Right kidney (tissue), 9 donors: ENCODE measurements at places on chromosomes 2 and 18.

GRCh38 chr2:37652199-37652640 is 19.2 kb downstream of the CDC42EP3 start:
- DNase-seq = no peak

- DNase-seq = no peak
Observed at GRCh38 chr2:174835797-174836255, 71.6 kb upstream of the CHRNA1 start.

GRCh38 chr2:26847655-26848335 is at the start of gene DPYSL5:
Gene DPYSL5, plus strand, starts transcription at chr2:26848132. Its CDS starts 50,368 bp downstream, at chr2:26898500.
- peak; percentile 67 for DNase-seq

DNA sequence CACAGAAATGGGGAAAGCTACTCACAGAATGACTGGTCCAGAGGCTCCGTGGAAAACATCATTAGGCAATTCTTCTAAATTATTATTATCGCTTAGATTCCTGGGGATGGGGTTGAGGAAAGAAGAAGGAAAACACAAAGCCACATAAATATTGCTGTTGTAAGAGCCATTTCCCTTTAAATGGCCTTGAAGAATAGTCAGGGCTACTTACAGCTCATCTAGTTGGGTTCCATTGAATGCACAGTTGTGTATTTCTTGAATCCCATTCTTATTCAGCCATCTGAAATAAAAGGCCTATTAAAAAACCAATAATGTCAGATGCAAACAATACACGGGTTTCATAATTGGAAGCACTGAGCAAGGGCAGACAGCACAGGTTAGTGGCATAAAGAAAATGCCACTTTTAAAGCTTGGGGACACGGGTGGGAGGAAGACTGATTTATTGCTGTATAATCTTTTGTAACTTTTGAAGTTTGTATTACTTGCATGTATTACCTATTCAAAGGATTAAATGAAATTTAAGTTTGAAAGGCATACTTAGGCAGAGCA is 171.4 kb downstream of the FSHR start:
- no peak for DNase-seq

GRCh38 chr2:58030771-58031170 is 15.8 kb upstream of the VRK2 start:
- DNase-seq = no peak

GRCh38 chr2:84131278-84131830 is 327.7 kb downstream of the SUCLG1 start:
- no peak for DNase-seq

DNA sequence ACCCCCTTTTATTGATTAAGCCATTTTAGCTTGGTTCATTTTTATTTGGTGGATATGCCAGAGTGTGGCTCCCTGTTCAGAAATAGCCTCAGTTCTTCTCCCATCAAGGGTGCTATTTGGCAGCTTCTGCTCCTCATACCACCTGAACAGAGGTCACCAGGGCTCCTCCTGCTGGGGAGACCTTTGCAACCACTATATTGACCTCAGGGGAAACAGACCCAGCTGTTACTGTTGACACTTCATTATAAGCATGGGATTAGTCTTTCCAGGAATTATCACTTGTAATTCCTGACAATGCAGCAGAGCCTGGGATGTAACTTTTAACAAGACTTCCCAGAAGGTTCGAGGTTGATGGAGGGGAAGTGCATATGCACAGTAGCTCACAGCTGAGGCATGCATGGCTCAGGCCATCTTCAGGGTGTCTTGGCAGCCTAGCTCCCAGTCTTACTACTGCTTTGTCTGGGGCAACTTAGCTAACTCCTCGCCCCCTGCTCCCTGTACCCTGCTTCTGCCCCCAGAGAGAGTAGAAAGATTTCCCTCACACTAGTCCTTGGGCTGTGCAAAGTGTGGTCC is 239.4 kb upstream of the SPRED2 start:
- DNase-seq = no peak

DNA sequence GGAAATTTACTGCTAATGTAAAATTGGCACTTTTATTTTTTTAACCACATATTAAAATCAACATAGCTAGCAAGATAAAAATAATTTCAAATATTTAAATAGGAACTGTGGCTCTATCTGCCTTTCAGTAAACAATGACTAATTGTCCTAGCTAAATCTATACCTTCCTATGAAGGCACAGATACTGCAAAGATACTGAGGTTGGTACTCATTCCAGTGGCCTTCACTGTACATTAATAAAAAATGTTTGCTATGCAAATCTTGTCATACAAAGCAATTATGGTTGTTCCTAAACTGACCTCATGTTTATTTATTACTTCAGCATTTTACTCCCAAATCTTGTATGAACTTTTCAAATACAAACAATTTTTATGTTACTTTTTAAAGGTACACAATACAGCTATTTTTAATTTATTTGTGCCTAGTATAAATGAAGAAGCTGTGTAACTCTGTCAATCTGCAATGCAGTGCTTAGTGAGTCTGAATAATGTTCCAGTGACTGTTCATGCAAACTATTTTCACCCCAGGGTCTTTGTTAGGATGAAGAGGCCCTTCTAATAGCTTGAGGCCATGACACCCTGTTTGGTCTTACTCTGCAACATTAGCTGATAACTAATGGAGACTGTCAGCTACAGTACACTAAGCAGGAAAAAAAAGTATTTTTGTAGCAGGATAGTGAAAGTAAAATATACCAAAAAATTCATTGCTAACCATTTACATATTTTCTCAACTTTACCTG is 9.3 kb upstream of the ERBB4 start:
- no peak for DNase-seq

DNA sequence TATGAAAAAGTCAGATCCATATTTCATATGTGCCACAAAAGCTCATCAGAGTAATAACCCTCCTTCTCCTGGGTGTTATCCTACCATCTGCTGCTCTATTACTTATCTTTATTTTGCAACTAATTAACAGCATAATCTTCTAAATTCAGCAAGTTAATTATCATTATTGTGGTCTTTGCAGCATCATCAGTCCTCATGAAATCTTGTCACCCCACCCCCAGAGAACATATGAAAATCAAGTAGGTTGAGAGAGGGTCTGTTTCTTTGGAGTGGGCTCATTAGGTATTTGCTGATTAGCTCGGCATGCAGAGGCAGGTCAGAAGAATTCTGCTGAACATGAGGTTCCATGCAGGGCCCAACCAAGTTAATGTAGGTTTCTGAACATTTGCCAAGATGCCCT is 64.8 kb downstream of the ATF2 start:
- no peak for DNase-seq

- DNase-seq = no peak
Observed at GRCh38 chr2:134216152-134216829, 37.6 kb upstream of the MGAT5 start.

DNA sequence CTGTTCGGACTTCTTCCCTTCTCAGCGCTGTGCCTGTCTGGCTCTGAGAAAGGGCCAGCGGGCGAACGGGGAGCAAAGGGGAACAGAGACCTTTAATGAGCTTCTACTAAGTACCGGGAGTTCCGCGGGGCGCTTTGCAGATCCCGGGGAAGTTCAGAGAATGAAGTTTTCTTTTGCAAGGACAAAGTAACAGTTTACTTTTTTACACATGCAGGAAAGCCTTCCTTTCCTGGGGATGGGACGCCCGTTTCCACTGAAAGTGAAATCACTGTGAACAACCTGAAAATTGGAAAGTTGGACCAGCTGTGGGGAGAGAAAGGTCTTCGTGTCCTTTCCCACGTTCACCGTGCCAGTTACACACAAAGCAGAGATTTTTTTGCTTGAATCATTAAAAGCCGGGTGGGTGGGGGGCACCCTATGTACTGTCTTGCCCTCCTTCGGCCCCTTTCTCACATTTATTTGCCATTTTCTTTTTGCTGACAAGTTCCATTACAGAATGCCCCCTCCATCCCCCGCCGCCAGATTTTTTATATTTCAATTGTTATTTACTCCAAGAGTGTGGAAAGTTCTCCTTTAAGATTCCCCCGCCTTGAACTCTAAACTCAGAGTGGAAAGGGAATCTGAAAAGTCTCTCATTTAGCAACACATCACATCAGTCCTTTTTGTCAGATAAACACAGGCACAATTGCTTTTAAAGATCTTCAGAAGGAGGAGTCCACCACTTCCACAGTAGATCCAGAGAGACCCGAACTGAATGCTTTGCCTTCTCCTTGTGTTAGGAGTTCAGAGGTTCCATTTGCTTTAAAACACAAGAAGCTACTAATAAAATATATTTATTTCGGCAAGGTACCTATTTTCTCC is 1.1 kb upstream of the FN1 start:
- no peak for DNase-seq

DNA sequence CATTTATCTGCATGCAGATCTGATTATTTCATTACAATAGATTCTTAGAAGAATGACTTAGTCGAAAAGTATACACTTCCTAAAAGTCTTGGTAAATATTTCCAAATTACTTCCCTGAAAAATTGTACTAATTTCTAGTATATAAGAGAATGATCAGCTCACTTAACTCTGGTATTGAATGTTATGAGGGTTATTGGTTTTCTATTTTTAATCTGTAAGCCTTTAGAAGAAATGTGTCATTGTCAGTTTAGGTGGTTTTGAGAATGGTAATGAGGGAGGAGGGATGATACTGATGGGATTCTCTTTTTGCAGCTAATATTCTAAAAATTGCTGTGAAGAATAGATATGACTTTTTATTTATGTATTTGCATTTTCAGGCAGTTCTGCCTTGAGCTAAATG is 23.9 kb downstream of the MOB4 start:
- no peak for DNase-seq

GRCh38 chr2:43347746-43348145 is 121.3 kb upstream of the ZFP36L2 start:
- DNase-seq = no peak

GRCh38 chr2:20669562-20670314 is 2.8 kb downstream of the GDF7 start:
- no peak for DNase-seq

DNA sequence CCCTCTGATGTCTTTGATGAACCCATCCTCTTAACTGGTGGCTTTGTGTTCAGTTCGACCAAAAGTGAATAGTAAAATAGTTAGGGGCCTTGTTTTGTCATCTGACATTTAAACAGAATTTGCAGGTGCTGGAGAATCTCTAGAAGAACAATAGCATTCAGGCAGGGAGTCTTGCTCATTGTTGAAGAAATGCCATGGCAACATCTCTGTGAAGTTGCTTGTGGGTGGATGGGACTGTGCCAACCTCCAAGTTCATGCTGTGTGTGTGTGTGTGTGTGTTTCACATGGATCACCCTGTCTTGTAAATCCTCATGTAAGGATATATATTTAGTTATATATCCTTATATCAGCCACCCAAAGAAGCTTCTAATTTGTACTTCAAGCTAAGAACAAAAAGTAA is 66.7 kb downstream of the SKA1 start:
- no peak for DNase-seq

- peak; percentile 75 for DNase-seq
Observed at GRCh38 chr2:240435948-240436682, 652 bp downstream of the GPC1 start.

GRCh38 chr18:46555724-46556123 is 101.3 kb downstream of the LOXHD1 start:
- DNase-seq = no peak

DNA sequence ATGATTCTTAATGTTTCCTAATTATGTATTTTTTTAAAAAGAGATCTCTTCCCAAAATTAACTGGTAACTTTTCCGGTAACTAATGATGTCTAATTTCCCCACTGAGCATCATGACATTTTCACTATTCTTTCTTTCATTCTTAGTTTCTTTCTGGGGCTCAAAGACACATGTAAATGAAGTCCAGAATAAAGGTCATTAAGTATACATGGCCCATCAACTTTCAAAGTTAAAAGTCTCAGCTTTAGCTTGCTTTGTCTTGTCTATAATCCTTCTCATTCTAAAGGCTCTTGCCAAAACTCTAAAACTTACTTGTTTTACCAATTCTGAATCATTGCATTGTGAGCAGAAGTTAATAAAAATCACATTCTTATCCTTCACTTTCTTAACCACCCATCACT is 53.6 kb downstream of the ASXL2 start:
- DNase-seq = no peak

DNA sequence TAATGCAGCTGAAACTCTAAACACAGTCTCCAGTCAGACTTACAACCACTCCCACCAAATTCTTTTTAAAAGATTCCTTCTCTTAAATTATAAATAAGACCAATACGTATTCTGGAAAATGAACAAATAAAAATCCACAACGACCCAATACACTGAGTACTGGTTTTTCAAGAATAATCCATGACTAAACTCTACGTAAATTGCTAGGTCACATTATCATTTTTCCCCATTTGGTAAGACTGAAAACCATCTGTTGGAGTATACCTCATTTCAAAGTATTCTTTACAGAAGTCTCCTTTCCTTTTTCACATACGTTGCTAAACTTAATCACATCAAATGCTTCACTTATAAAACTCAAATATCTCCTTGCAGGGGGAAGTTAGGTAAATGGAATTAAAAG is 6.0 kb downstream of the ZNF516 start:
- no peak for DNase-seq

DNA sequence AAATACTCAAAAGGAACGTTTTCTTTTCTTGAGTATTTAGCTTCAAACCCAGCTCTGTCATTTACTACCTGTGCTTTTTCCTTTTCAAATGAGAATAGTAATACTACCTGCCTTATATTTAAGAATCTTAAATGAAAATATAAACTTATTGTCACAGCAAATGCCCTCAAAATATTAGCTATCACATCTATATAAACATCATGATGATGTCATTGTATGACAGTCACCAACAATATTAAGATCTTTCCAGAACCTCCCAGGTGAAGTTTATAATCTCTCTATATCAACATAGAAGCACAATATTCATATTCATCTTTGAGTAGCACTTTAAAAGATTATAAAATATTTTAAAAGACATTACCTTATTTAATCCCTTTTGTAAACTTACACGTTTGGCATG is 92.2 kb downstream of the DOK6 start:
- DNase-seq = no peak

GRCh38 chr2:201709747-201710146 is 11.3 kb upstream of the MPP4 start:
- no peak for DNase-seq

DNA sequence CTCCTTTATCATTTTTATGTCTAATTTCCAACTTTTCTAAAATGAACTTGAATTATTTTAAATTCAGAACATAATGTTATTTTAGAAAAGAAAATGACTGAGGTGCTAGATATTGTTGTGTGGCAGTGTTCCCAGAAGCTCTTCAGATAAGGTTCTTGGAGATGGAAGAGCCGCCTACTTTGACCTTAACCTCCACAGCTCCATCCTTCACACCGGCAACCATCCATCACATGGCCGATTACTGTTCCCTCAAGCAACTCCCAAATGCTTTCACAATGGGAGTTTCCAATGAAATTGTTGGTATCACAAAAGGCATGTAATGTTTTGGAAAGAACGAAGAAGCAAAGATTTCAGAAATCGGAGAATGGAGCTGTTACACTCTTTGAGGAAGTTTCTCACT is 193.9 kb upstream of the SALL3 start:
- DNase-seq = no peak

- peak; percentile 31 for DNase-seq
Observed at GRCh38 chr2:219902891-219903552, 275.6 kb downstream of the SLC4A3 start.

- peak; percentile 6 for DNase-seq
Observed at GRCh38 chr2:107932979-107933378, 53.3 kb upstream of the SLC5A7 start.

- DNase-seq = no peak
Observed at GRCh38 chr2:86499326-86499725, 58.2 kb downstream of the KDM3A start.

GRCh38 chr18:10892786-10893185 is 256.6 kb downstream of the PIEZO2 start:
- DNase-seq = peak; percentile 12
